ENCODE measurements at places on chromosomes 4 and X.
A peak's percentile ranks its signal among the peaks of the same experiment; 100 is the strongest.

DNA sequence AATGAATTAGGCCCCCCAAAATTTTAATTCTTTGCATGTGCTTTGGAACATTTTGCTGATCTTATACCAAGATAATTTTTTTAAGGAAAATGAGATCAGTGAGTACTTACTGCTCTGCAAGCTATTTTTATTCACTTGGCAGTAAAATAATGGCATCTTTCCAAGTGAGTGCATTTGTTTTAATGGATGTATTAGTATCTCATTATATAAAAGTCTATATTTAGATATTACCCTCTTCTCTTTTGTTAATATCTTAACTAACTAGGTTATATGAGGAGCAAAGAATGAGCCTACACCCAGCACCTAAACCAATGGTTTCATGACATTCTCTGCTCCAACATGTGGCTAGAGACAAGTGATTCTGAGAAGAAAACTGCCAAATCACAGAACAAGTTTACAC lies 21.1 kb upstream of the ARAF start:
- DNase-seq: no peak

DNA sequence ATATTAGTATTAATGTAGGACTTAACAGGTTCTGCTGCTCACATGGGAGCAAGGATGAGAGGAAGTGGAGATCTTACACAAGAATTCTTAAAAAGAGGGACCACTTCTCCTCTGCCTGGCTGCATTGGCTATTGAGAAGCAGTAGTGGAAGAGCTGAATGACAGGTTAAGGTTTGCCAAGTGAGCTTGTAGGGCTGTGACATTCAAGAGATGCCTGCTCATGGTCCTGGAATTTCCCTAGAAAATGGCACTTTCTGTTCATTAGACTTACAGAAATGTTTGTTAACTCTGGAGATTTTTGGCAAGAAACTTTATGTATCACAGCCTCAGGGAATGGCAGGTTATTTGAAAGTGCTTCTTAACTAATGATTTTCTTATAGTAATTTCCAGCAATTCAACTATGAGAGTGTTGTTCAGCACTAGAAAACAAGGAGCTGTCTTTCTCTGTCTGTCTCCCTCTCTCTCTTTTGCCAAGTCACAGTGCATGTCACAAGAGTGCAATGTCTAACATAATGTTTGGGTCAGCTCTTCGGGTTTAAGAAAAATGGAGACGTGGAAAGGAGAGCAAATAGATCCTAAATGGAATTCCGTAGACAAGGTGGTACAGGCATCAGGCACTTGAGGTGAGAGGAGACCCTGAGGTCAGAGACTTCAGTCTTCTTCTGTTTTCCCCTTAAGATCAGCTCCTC lies 8.3 kb upstream of the NAP1L5 start:
- DNase-seq: peak; percentile 40

- DNase-seq: no peak
These were observed 298.7 kb upstream of the CLNK start for GRCh38 chr4:10983268-10983667.

- no peak for DNase-seq
These were observed 1210.6 kb upstream of the PABPC4L start for GRCh38 chr4:135412213-135412612.

- no peak for DNase-seq
These were observed 5.1 kb upstream of the APLN start for GRCh38 chrX:129659861-129660260.

DNA sequence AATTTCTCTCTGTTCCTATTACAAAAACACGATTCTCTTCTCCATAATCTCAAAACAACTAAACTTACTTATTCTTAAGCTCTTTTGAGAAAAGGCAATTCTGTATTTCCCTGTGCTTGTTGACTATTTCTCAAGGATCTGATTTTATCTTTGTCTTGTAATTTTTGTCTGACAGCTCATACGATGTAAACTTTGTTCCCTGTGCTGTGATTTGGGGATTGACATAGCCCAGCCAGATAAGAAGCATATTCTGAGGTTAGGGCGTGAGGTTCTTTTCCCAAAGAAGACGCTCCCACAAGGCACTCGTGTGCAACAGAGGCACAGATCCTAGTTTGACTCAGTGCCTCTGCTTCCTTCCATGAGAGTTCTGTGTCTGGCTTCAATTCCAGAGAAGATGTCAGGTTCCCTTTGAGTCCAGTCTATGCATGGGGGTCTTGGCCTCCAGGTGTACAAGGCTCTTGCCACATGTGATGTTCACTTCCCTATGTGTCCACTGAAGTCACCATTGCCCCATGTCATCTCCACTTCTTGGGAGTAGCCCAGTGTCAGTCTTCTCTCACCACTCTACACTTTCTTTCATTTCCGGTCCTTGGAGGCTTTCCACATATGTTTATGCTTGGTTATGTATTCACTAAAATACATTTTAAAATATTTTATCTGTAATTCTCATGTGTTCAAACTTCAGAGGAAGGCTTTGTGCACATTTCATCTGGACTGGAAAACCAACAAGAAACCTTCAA lies 94.8 kb downstream of the MID1 start:
- no peak for DNase-seq

- no peak for DNase-seq
These were observed 256.0 kb downstream of the DHX15 start for GRCh38 chr4:24328310-24328709.

- no peak for DNase-seq
These were observed 92.6 kb downstream of the FRYL start for GRCh38 chr4:48687313-48688051.

GRCh38 chr4:88573276-88573980 lies 18.9 kb upstream of the HERC3 start:
- no peak for DNase-seq

GRCh38 chr4:118953276-118953675 lies 64.6 kb downstream of the SYNPO2 start:
- no peak for DNase-seq

Data from hippocampal formation (tissue), 2 donors.